Retina (tissue), 1 donor: ENCODE measurements at places on chromosomes 2 and 18.

- peak; percentile 49 for DNase-seq
These were observed 37.0 kb downstream of the CTIF start for GRCh38 chr18:48575658-48576456.

GRCh38 chr2:99648178-99648844 is 158.5 kb upstream of the REV1 start:
- no peak for DNase-seq

DNA sequence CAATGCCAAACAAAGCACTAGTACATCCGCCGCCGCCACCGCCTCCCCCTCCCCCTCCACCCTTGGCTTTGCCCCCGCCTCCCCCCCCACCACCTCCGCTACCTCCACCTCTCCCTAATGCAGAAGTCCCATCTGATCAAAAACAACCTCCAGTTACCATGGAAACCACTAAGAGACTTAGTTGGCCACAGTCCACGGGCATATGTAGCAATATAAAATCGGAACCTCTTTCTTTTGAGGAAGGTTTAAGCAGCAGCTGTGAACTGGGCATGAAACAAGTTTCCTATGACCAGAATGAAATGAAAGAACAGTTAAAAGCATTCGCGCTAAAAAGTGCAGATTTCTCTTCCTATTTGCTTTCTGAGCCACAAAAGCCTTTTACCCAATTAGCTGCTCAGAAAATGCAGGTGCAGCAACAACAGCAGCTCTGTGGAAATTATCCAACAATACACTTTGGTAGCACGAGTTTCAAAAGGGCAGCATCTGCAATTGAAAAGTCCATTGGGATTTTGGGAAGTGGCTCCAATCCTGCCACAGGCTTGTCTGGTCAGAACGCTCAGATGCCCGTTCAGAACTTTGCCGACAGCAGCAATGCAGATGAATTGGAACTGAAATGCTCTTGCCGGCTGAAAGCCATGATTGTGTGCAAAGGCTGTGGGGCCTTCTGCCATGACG is 168.0 kb downstream of the ASXL3 start:
- no peak for DNase-seq

- DNase-seq, result no peak
These were observed 44.7 kb upstream of the ALKAL2 start for GRCh38 chr2:332592-332991.

DNA sequence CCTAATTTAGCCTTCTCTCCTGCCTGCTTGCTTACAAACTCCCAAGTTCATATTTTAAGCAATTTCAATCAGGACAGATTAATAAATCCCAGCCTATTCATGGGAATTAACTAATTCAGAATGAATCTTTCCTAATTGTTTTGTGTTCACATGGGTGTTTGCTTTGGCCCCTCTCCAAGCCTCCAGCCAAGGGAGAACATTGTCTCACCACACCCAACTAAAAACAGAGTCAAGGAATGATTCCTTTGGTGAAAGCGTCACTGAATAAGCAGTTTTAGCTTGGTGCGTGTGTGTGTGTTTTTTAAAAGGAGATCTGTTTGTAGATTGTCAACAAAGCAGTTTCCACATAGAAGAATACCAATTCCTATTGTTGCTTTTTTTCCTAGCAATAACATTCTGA is 43.0 kb upstream of the DSG1 start:
- no peak for DNase-seq

GRCh38 chr18:60469387-60470100 is 97.0 kb upstream of the MC4R start:
- no peak for DNase-seq

DNA sequence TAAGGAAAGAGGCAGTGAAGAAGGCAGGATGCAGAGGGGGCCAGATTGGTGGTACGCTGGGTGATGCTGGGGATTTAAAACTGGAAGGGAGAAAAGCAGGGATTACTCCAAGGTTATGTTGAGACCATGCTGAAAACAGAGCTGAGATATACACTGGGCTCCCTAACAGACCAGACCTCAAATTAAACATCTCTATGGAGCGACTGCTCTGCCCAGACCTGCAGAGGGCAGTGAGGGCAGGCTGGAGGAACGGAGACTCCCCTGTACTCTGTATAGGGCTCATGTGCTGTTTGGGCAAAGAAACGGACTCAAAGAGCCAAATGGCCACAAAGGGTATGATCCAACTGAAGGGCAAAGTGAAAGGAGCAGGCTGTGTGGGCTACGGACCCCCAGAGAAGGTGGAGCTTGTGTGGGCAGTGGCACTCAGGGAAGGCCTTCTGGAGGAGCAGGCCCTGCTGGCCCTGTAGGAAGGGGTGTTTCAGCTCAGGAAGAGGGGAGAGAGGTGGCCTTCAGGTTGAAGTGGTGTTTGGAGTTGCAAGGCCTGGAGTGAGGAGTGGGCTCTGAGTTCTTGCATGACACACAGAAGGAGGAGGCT is 4.8 kb upstream of the CELF4 start:
- DNase-seq, result no peak
